Epithelial cell of proximal tubule (primary cell): ENCODE measurements at places on chromosomes 6 and 20. TPM values are rescaled to one million over a fixed set of nuclear protein-coding genes. Genes with fewer than 3 reads are reported as not detected.

The ELOVL5 gene
- total RNA-seq = 55.9 and 101 TPM in 2 replicates

DNA sequence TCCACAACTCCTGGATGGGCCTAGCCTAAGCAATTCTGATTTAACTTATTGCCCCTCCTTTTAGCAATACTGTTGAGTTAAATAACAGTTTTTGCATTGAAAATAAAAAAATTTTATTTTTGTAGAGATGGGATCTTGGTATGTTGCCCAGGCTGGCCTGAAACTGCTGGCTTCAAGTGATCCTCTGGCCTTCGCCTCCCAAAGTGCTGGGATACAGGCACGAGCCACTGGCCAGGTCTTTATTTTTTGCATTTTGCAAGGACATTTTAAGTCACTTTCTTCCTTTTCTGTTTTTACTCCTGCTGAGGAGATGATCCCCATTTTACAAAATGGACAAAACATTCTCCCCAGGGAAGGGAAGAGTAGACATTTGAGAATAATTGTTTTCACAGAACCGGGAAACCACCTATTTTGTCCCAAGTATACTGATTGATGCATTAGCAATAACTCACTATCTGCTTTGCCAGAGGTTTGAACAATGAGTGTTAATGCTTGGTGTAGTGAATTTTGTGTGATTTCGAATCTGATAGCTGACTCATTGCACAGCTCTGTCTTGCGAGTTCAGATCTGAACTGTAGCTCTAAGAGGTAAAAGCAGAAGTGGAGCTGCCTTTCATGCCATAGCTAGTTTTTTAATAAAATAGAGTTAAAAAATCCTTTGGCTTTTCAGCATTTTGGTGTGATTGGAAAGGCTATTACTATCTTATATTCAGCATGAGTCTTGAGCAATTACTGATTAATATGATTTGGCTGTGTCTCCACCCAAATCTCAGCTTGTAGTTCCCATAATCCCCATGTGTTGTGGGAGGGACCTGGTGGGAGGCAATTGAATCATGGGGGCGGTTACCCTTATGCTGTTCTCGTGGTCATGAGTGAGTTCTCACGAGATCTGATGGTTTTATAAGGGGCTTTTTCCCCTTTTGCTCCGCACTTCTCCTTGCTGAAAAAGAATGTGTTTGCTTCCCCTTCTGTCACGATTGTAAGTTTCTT, 20.9 kb downstream of the IGF2R start:
- no peak for DNase-seq

The LRRC73 gene
- not detected in 2 replicates for total RNA-seq

GRCh38 chr6:101344885-101345284, 48.6 kb upstream of the GRIK2 start:
- DNase-seq = no peak

The NMBR gene
- total RNA-seq = not detected in 2 replicates

DNA sequence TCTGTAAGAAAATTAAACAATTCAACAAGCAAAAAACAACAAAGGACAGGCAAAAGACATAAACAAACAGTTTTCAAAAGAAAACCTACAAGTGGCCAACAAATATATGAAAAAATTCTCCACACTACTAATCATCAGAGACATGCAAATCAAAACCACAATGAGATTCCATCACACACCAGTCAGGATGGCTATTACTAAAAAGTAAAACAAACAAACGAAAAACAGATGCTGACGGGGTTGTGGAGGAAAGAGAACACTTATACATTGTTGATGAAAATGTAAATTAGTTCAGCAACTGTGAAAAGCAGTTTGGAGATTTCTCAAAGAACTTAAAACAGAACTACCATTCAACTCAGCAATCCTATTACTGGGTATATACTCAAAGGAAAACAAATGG, 537.6 kb downstream of the HDGFL1 start:
- no peak for DNase-seq

The SLC22A2 gene
- not detected in 2 replicates for total RNA-seq

DNA sequence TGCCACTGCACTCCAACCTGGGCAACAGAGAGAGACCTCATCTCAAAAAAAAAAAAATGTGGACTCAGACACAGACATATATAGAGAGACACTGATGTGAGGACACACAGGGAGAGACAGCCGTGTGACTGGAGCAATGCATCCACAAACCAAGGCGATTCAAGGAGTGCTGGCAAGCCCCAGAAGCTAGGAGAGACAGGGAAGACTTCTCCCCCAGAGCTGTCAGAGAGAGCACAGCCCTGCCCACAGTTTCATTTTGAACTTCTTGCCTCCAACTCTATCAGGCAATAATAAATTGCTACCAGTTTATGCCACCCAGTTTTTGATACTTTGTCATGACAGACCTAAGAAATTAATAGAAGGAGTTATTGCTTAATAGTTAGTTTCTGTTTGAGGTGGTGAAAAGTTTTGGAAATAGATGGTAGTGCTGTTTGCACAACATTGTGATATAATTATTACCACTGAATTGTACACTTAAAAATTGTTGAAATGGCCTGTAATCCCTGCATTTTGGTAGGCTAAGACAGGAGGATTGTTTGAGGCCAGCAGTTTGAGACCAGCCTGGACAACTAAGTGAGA, 5.1 kb upstream of the MDFI start:
- DNase-seq = no peak

The WFDC5 gene
- not detected in 2 replicates for total RNA-seq

GRCh38 chr6:117157448-117157847, 107.9 kb upstream of the VGLL2 start:
- DNase-seq = no peak

DNA sequence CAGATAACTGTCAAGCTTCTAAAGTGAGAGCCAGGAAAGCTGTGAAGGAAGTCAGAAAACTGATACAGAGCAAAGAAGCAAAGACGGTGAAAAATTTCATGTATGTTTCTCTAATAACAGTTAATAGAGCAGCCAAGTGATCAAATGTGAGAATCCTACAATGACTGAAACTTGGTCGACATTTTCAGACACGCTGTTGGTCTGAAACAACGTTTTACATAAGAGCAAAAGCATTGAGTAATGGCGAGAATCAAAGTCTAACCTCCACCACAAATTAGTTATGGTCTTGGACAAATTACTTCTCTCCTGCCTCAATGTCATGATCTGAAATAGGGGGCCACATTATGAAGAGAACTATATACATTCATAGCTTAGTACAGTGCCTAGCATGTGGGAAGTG, 3.3 kb downstream of the MKKS start:
- no peak for DNase-seq
